GM04503 (cell line): ENCODE measurements at places on chromosomes 4 and X.

DNA sequence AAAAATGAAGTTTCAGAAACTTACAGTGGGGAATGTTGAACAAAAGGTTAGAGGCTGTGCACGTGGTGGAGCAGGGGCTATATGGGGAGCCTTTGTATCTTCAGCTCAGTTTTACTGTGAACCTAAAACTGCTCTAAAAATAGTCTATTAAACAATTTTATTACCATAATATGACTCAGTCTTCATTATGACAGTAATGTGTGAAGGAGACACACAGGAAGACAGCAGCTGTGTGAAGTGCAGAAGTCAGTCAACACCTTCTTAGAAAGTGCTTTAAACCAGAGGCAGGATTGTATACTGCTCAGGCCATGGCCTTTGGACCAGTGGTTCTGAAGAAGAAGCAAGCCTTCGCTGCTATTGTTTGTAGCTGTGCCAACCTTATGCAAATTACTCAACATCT is 89.7 kb downstream of the ARHGAP10 start:
- DNase-seq = no peak

DNA sequence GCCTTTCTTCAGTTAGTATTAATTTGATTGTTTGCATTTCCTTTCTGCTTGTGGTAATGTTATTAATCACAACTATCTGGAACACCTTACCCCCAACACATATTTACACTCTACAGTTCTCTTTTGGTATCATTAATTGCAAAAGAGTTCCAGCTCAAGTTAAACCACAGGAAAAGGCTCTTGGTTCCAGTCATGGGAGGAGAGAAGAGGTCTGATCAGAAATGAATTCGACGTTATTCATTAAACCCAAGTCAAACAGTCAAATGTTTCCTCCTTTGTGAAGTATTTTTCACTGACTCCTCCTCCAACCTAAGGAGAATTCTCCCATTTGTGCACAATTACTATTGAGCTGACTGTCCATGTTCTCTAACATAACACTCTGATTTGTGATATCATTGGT is 91.4 kb downstream of the SLC39A8 start:
- DNase-seq = no peak

DNA sequence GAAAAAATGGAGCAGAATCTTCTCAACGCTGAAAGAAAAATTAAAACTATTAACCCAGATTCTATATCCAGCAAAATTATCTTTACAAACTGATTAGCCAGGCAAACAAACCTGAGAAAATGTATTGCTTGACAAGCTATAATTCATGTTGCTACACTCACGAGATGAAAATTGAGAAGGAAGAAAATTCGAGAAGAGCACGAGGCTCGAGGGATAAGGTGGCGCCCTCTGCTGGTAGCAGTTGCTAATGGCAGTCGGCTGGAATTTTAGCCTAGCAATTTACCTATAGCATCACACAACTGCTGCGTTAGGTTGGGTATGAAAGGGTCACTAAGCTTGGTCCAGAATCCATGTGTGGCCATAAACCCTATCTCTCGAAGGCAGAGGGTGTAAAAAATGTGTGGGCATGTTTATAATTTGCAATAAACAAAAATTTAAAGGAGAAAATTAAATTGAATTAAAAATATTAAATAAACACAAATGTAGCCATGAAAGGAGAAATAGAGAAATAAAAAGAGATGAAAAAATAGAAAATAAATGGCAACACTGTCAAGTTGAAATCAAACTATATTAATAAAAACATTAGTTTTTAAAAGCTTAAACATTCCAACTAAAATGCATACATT is 126.6 kb downstream of the PPP4R3C start:
- DNase-seq = no peak

DNA sequence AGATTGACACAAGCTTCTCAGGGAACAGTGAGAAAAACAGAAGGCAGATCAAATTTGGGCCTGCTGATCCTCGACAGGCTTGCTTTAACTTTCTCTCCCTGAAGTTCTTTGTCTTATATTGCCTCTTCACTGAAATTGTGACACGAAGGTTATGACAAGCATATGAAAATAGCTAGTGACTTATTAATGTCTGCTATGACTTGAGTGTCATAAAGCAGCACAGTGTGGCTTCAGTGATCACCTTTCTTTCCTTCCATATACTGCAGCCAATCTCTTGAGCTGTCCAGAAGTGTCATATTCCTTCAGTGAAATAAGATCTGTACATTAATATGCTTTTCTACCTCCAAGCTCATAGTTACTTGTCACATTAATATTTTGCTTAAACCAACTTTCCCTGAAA is 870.2 kb downstream of the C4orf33 start:
- DNase-seq = no peak

DNA sequence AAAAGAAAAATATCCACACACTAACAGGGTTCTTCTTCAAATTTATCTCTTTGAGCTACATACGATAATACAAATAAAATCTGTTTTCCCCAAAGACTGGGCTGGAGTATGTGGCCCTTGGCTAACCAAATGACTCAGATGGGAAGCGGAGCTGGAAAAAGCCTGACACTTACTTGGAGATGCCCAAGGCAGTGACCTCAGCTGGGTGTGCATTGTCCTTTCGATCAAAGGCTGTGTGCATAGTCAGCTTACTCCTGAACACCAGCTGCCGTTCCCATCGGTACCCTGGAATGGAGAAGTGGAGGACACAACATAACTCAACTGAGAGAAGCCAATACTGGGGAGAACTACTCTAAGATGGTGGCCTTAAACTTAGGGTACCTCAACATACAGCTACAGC is 95.1 kb downstream of the CDS1 start:
- DNase-seq = no peak
